Fibroblast of skin of scalp (primary cell): ENCODE measurements at places on chromosomes 13 and 19.

DNA sequence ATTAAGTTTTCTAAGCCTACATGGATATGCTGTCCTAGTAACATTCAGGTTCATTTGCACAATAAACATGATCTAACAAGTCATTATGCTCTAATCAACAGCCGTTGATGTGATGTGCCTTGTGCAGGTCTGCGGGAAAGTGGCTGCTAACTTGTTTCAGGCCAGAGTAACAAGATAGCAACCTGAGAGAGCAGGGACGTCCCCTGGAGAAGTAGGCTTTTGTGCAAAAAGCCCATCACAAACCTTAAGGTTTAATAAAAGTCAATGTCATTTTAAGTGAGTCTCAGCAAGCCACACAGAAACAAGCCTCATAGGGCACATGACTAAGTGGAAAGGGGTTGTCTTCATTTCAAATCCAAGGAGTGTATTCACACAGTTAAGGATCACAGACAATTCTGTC is 17.6 kb downstream of the FOXO1 start:
- DNase-seq: no peak

DNA sequence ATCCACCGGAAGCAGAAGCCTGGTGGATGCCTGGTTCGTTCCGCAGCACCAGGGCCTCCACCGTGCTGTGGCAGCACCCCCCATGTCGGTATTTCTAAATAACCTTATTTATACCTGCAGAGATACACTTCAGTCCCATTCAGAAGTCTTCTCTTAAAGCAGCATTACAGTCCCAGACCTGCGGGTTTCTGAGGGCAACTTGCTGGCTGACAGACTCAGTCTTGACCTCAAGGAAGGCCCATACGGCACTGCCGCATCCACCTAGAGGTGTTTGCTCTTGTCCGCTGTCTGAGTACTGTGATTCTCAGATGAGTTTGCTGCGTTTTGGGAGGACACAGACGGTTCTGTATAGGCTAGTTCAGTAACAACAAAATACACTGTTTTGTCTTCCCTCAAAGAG is 16.9 kb upstream of the TEX29 start:
- DNase-seq: no peak

DNA sequence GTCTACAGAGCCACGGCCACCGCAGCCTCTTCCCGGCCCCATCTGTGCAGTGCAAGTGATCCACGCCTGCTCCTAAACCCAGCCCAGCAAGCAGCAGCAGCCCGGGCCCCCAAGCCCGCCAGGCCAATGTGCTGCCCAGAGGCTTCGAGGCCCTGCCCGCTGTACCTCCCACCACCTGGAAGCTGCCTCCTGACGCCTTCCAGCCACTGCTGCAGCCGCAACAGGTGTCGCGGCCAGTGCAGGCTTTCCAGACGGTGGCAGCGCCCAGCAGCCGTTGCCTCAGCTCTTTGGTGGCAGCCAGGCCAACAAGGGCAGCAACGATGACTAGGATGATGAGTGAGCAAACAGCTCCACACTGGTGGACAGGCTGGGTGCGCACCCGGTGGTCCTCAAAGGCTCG is 50.2 kb upstream of the TPM4 start:
- no peak for DNase-seq

GRCh38 chr13:28650284-28650683 is 8.6 kb upstream of the POMP start:
- DNase-seq: no peak
